ENCODE measurements at places on chromosomes 11 and 22.
A peak's percentile ranks its signal among the peaks of the same experiment; 100 is the strongest.

DNA sequence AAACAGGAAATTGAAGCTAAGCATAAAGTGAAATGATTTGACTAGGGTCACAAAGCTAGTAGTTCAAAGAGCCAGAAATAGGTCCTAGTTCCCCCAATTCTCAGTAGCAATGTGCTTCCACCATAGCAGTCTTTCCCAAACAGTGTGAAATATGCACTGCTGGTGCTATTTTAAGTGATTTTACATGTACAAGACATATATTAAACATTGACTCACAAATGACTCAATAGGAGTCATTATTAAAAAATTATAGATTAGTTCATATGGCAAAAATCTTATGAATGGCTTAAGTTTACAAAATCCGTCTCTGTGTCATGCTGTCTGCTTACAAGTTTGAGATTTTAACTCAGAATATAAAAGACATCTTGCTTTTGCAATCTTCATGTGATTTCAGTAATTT is 21.4 kb downstream of the KIF18A start:
- DNase-seq: peak; percentile 26

- no peak for DNase-seq
Measured at GRCh38 chr11:102783016-102783415, 2.6 kb upstream of the MMP10 start.

DNA sequence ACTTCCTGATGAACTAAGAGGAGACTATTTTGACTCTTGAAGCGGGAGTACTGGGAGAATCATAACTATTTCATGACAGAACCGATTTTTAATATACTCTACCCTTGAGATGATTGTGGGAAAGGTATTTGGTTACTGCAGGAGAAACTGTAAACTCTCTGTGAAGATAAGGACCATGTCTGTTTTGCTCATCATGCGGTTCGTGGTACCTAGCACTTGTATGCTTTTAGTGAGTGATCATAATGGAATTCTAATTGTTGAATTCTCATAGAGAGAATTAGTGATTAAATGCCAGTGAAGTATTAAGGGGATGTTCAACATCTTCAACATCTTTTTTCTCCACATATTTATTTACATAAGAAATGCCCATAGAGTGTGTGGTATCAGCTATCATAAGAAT is 11.4 kb downstream of the AASDHPPT start:
- DNase-seq: no peak

- DNase-seq: no peak
Measured at GRCh38 chr11:47378836-47379170, 456 bp upstream of the SPI1 start.

DNA sequence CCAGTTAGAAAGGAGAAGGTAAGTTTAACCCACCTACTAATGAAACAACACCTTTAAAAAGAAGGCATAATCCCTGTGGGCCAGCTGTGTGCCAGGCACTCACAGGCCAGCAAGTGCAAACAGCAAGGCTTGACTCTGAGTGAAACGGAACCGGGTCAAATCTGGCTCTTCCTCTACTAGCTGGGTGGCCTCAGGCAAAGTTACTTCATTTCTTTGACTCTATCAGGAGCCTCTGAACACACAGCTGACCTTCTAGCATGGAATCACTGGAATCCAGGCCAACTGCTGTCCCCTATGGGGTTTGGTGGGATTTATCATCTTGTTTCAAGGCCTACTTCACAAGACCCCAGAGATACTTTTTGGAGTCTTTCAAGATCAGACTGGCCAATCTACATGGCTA is 3.3 kb downstream of the RAB38 start:
- DNase-seq: no peak

DNA sequence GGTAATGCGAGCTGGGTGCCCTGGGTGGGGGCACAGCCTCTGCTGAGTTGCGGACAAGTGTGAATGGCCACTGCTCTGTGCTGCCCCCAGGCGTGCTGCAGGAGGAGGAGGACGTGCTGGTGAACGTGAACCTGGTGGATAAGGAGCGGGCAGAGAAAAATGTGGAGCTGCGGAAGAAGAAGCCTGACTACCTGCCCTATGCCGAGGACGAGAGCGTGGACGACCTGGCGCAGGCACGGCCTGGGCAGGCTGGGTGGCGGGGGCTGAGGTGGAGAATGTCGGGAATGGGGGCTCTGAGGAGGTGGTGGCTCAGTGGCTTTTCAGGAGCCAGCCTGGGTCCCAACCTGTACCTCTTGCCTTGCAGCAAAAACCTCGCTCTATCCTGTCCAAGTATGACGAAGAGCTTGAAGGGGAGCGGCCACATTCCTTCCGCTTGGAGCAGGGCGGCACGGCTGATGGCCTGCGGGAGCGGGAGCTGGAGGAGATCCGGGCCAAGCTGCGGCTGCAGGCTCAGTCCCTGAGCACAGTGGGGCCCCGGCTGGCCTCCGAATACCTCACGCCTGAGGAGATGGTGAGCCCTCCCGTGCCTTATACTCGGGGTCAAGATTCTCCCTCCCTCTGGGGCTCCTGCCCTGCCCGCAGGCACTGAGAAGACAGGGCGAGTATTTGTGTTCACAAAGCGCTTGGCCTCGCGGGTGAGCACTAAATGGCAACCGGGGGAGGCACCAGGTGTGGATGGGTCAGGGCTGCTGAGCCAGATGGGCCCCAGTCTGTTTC is 4.6 kb downstream of the SART1 start:
- no peak for DNase-seq

- no peak for DNase-seq
Measured at GRCh38 chr11:11346303-11346702, 6.7 kb downstream of the CSNK2A3 start.

DNA sequence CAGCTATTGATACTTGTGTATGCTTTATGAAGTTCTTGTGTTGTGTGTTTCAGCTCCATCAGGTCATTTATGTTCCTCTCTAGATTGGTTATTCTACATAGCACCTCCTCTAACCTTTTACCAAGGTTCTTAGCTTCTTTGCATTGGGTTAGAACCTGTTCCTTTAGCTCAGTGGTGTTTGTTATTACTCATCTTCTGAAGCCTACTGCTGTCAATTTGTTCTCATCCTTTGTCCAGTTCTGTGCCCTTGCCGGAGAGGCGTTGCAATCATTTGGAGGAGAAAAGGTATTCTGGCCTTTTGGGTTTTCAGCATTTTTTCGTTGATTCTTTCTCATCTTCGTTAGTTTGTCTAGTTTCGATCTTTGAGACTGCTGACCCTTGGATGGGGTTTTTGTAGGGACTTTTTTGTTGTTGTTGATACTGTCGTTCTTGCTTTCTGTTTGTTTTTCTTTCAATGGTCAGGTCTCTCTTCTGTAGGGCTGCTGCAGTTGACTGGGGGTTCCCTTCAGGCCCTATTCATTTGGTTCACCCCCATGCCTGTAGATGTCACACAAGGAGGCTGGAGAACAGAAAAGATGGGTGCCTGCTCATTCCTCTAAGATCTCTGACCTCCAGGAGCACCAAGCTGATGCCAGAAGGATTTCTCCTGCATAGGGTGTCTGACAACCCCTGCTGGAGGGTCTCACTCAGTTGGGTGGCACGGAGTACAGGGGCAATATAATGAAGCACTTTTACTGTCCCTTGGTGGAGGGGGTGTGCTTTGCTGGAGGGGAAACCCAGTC is 35.9 kb upstream of the MUC15 start:
- DNase-seq: no peak

DNA sequence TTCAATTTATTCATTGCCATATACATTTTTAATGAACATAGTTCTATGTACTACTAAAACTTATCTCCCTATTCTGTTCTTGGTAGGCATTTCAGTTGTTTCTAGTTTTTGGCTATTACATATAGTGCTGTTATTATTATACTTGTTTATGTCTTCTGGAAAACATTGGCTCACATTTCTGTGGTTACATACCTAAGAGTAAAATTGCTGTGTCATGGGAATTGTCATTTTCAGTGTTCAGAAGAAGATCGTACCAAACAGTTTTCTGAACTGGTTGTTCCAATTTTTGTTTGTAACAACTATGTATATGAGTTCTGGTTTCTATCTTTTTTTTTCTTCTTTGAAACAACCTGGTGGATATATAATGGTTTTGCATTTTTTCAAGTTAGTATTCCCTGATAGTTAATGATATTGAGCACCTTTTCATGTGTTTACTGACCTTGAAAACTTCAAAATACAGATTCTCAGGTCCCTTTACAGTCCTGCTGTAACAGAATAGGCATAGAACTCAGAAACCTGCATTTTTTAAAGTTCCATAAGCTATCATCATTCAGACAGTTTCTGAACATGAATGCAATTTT is 230.7 kb downstream of the JRKL start:
- DNase-seq: no peak

GRCh38 chr11:120205596-120206161 is 5.2 kb upstream of the OAF start:
- peak; percentile 81 for DNase-seq

DNA sequence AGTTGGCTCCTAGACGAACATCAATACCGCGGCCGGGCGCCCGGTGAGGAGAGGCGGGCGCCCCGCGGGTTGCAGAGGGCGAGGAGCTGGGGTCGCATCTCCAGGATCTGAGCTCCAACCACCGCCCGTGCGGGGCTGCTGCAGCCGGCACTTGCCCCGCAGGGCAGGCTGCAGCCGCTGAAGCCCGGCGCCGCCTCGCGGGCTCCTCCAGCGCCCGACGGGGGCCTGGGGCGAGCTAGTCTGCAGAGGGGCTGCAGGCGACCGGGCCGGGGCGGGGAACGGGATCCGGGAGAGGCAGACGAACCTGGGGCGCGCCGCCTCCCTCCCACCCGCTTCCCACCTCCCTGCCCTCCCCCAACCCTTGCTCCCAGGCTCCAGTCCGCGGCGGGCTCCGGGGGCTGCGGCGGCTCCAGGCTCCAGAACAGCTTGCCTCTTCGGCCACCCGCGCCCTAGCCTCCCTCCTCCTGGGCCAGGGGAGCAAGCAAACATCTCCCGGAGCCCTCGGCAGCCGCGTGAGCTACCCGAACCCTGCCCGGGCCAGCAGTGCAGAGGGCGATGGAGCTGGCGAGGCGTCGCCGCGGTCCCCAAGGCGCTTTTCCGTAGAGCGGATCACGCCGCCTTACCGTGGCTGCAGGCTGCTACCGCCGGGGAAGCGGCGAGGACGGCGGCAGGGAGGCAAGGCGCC is 802 bp downstream of the TENM4 start:
- no peak for DNase-seq

GRCh38 chr11:122594986-122595645 is 60.4 kb upstream of the UBASH3B start:
- no peak for DNase-seq
